NCI-H226 (cell line): ENCODE measurements at places on chromosomes 12 and 14.

GRCh38 chr12:681568-682256 lies 18.5 kb upstream of the NINJ2 start:
- no peak for DNase-seq

GRCh38 chr14:32635061-32635719 lies 303.5 kb upstream of the NPAS3 start:
- DNase-seq = peak; percentile 52

DNA sequence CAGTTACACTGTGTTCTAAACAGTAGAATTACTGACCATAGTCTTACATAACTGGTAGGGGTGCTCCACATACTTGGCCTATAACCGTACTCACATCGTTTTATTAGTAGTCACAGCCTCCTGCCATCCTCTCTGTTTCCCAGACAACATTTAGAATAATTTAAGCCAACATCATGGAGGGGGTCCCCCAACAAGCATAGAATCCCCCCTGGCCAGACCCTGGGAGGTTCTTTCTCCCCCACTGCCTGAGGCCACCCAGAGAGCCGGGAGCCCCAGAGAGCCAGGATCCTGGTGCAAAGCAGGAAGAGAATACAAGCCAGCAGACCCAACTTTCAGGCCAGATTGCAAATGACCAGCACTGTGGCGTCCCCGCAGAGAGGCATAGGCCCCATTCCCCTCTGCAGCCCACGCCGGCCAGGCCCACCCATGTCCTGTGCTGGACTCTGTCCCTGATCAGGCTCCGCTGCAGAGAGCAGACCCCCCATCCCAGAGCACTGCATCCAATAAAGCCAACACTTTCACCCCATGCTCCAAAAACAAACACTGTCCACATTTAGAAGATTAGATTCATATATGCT lies 195.2 kb downstream of the NTF3 start:
- no peak for DNase-seq

DNA sequence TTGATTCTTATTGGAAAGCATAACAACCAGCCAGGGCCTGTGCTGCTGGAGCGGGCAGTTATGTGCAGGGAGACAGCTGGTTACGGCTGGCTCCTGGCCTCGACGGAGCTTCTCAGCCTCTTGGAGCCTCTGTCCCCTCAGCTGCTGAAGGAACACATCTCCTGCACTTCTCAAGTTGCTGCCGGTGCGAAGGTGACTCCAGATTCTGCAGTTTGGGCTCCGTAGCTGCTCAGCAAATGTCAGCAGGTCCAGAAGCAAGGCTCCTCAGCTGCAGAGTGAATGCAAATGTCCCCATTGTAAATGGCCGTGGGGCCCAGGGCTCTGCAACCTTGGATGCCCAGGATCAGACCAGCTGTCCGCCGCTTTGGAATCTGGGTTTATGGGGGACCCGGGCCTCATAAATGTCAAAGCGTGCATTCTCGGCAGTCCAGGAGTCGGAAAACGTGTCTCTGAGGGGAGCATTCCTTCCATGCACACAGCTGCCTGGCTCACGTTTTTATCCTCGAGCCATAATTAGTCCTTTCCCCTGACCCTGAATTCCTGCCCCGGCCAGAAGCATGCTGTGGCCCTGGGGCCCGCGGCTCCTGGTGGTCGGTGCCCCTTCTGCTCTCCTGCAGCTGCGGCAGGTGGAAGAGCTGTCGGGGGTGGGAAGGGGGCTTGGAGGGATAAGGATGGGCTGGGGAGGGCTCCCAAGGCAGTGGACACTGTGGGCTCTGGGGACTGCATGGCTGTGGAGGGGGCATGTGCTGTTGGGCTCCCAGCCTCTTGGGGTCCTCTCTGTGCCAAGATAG lies 106.0 kb downstream of the KIF26A start:
- DNase-seq = no peak

DNA sequence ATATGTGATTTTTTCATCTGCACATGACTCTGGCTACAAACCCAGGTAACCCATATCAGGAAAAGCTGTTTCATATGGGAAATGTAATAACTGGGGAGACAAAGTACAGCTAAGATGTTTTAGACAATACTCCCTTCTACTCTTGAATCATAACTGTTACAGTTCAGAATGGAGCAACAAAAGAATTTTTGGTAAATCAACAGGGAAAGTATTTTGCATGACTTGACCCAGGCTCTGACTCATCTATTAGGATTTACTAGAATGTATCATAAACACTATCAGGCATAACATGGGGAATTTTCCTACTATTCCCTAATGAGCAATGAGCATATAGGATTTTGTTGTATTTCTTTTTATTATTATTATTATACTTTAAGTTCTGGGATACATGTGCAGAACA lies 553.0 kb downstream of the SLC16A7 start:
- DNase-seq = peak; percentile 94
